Breast epithelium (tissue), 4 donors: ENCODE measurements at places on chromosomes 2 and 18.
A peak's percentile ranks its signal among the peaks of the same experiment; 100 is the strongest.

DNA sequence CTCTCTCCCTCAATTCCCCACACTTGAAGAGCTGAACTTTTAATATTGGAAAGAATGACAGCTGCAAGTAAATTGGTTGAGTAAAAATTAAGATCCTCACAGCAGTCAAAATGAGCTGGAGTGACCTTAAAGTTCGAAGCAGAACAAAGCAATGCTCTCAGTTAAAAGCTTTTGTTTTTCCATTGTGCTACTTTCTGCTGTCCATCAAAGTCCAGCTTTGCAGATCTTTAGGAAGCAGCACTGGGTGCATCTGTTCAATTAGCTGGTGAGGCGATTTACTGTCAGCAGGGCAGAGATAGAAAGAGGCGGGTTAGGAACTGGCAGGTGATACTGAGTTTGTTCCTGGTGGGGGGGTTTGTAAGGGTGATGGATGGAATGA lies 834.8 kb downstream of the CPS1 start:
- H3K4me3 ChIP-seq, result no peak overlapping the region
- no peak overlapping the region for H3K27ac ChIP-seq
- no peaks in the 10 kb centered on the region for H3K4me1 ChIP-seq
- no peaks in the 10 kb centered on the region for H3K36me3 ChIP-seq
- DNase-seq, result no peak
- no peaks in the 10 kb centered on the region for H3K27me3 ChIP-seq

GRCh38 chr2:26340831-26341230 lies 5.1 kb upstream of the SELENOI start:
- H3K27me3 ChIP-seq, result no peaks in the 10 kb centered on the region
- no peak for DNase-seq
- H3K27ac ChIP-seq, result no peak overlapping the region
- no peaks in the 10 kb centered on the region for H3K36me3 ChIP-seq
- H3K4me3 ChIP-seq, result no peak overlapping the region
- peaks cover 6% of the 10 kb centered on the region for H3K4me1 ChIP-seq

DNA sequence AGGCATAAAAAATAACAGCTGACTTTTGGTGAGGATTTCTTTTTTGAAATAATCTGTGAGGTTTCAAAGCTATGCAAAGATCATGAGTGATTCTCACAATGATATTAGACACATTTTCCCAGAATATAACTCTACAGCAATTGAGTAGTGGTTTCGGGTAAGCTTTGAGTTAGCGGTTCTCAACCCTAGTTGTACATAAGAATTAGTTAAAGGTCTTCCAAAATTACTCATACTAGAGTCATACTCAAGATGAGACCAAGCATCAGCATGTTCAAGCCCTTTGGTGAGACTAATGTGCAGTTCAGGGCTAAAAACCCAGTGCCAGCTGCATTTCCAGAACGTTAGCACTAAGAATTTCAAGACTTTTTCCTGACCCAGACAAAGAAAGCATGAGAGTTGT lies 31.1 kb downstream of the DSG4 start:
- no peaks in the 10 kb centered on the region for H3K4me1 ChIP-seq
- no peaks in the 10 kb centered on the region for H3K36me3 ChIP-seq
- H3K27ac ChIP-seq, result no peak overlapping the region
- H3K27me3 ChIP-seq, result no peaks in the 10 kb centered on the region
- no peak overlapping the region for H3K4me3 ChIP-seq

DNA sequence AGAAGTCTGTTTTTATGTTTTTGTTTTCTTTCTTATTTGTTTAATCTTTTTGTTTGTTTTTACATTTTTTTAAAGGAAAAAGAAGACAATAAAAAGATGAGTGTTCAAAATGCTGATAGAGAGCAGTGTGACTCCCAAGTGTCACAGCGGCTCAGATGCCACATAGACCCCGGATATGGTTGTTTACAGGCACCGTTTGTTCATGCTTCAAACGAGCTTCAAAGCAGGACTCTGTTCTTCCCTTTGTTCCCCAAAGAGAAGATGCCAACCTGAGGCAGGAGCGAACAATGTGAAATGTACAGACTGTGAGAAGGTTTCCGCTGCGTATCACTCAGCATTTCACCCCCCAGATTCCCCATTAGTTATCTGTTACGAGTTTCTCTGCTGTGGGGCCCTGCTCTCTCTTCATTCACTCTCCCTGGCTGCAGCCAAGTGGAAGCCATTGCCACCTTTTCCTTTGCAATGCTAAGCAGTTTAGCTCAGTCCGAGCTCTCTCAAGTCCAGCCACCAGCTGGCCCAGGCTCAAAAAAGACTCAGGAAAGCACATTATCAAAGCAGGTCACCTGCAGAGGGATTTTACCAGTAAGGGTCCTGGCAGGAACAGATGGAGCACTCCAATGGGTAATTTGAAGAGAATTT lies 36.4 kb upstream of the PHLPP1 start:
- no peaks in the 10 kb centered on the region for H3K27me3 ChIP-seq
- no peak for DNase-seq
- no peaks in the 10 kb centered on the region for H3K36me3 ChIP-seq
- no peak overlapping the region for H3K4me3 ChIP-seq

GRCh38 chr2:176471949-176472348 lies 202.7 kb downstream of the MTX2 start:
- no peak overlapping the region for H3K4me3 ChIP-seq
- no peaks in the 10 kb centered on the region for H3K4me1 ChIP-seq
- no peak overlapping the region for H3K27ac ChIP-seq
- H3K27me3 ChIP-seq, result no peaks in the 10 kb centered on the region

DNA sequence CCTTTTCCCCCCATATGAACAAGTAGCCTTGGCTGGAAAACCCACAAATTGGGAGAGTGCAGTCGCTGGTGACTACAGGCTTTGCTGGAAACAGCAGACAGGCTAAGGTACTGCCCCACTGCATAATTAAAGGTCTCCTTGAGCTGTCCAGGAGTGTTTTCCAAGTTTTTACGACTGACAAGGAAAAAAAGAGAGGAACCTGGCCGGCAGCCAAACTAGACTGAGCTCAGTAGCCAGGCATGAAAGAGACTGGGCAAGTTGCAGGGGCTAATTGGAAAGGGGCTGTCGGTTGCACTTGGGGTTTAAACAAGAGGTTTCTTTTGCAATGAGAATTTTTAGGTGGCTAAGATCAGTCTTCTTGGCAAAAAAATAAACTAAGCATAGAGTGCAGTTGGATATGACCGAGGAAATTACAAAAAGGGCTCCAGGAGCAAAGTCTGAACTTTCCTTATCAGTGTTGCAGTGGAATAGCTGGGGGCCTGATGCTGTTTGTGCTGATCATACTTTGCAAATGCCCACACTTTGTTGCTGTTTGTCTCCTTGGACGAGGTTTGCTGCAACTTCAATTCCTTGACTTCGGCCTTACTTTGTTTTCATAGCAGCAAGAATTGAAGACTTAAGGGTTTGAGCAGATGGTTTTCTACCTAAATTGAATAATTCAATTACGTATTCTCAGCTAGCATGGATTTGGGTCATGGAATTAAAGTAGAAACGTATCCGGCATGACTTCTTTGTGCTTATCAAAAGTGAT lies 2.1 kb downstream of the GULP1 start:
- no peaks in the 10 kb centered on the region for H3K36me3 ChIP-seq
- H3K4me3 ChIP-seq, result peak overlapping the region; percentile 83
- peak; percentile 66 for DNase-seq
- no peaks in the 10 kb centered on the region for H3K27me3 ChIP-seq

- H3K4me1 ChIP-seq, result no peaks in the 10 kb centered on the region
- H3K27me3 ChIP-seq, result no peaks in the 10 kb centered on the region
- H3K27ac ChIP-seq, result no peak overlapping the region
- DNase-seq, result no peak
- no peaks in the 10 kb centered on the region for H3K36me3 ChIP-seq
- no peak overlapping the region for H3K4me3 ChIP-seq
These were observed 17.9 kb downstream of the MOGAT1 start for GRCh38 chr2:222689322-222689721.

GRCh38 chr2:163774862-163775261 lies 39.1 kb upstream of the FIGN start:
- no peaks in the 10 kb centered on the region for H3K36me3 ChIP-seq
- no peaks in the 10 kb centered on the region for H3K4me1 ChIP-seq
- no peak overlapping the region for H3K27ac ChIP-seq
- no peaks in the 10 kb centered on the region for H3K27me3 ChIP-seq
- no peak overlapping the region for H3K4me3 ChIP-seq

GRCh38 chr2:236073867-236074655 lies 94.1 kb downstream of the GBX2 start:
- DNase-seq, result no peak
- no peaks in the 10 kb centered on the region for H3K27me3 ChIP-seq
- no peaks in the 10 kb centered on the region for H3K36me3 ChIP-seq

GRCh38 chr2:226649201-226649600 lies 150.4 kb downstream of the IRS1 start:
- no peak overlapping the region for H3K4me3 ChIP-seq
- no peaks in the 10 kb centered on the region for H3K36me3 ChIP-seq
- DNase-seq, result no peak
- peaks cover 8% of the 10 kb centered on the region for H3K4me1 ChIP-seq
- no peaks in the 10 kb centered on the region for H3K27me3 ChIP-seq

DNA sequence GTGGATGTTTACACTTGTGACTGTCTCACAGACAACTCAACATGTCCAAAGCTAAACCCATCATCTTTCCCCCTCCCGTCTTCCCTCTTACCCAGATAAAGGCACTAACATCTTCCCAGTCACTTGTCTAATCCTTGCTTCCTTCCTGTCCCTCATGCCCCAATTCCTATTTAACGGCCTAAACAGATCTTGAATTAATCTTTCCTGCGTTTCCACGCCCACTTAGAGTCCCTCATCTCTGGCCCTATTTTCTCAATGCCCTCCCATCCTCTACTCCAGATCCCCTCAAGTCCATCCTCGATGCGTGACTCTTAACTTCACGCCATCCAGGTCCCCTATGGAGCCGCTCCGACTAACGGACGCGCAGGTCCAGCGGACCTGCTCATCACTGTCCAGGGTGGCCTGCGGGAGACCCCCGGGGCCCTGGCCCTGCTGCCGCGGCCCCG lies 682 bp upstream of the SCLY start:
- peak overlapping the region; percentile 89 for H3K27ac ChIP-seq
- H3K27me3 ChIP-seq, result no peaks in the 10 kb centered on the region
- no peaks in the 10 kb centered on the region for H3K4me1 ChIP-seq
- no peaks in the 10 kb centered on the region for H3K36me3 ChIP-seq
- H3K4me3 ChIP-seq, result peak overlapping the region; percentile 90
- no peak for DNase-seq

- no peaks in the 10 kb centered on the region for H3K36me3 ChIP-seq
- H3K27ac ChIP-seq, result no peak overlapping the region
- H3K4me3 ChIP-seq, result no peak overlapping the region
- H3K27me3 ChIP-seq, result no peaks in the 10 kb centered on the region
These were observed 175.3 kb downstream of the RAB3GAP1 start for GRCh38 chr2:135227386-135227785.

GRCh38 chr18:48127606-48128005 lies 197.1 kb upstream of the SMAD2 start:
- DNase-seq, result no peak
- no peaks in the 10 kb centered on the region for H3K36me3 ChIP-seq
- H3K27ac ChIP-seq, result peak overlapping the region; percentile 40

GRCh38 chr2:196955036-196955435 lies 28.5 kb upstream of the PGAP1 start:
- no peaks in the 10 kb centered on the region for H3K36me3 ChIP-seq
- no peaks in the 10 kb centered on the region for H3K27me3 ChIP-seq
- no peaks in the 10 kb centered on the region for H3K4me1 ChIP-seq

GRCh38 chr2:28202719-28203118 lies 189.9 kb upstream of the FOSL2 start:
- no peaks in the 10 kb centered on the region for H3K27me3 ChIP-seq
- no peaks in the 10 kb centered on the region for H3K4me1 ChIP-seq
- no peak overlapping the region for H3K4me3 ChIP-seq
- no peaks in the 10 kb centered on the region for H3K36me3 ChIP-seq
- no peak for DNase-seq

DNA sequence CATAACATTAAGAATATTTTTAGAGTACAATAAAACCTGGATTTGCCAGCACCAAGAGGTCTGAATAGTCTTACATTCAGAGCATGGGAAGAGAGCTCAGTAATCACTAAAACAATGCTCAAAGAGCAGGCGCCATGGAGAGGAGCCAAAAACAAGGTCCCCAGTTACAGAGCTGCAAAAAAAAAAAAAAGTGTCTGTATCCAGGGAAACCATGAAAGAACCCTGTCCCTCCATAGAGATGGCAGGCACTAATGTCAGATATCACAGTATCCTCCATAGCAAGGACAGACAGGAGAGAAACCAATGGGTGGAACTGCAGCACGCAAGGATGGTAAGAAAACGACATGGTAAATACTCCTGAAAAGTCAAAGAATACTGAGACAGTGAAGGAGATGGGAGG lies 19.5 kb downstream of the FBXO15 start:
- H3K27ac ChIP-seq, result no peak overlapping the region
- no peaks in the 10 kb centered on the region for H3K36me3 ChIP-seq
- H3K4me3 ChIP-seq, result no peak overlapping the region
- H3K27me3 ChIP-seq, result no peaks in the 10 kb centered on the region
- no peaks in the 10 kb centered on the region for H3K4me1 ChIP-seq
- DNase-seq, result no peak

DNA sequence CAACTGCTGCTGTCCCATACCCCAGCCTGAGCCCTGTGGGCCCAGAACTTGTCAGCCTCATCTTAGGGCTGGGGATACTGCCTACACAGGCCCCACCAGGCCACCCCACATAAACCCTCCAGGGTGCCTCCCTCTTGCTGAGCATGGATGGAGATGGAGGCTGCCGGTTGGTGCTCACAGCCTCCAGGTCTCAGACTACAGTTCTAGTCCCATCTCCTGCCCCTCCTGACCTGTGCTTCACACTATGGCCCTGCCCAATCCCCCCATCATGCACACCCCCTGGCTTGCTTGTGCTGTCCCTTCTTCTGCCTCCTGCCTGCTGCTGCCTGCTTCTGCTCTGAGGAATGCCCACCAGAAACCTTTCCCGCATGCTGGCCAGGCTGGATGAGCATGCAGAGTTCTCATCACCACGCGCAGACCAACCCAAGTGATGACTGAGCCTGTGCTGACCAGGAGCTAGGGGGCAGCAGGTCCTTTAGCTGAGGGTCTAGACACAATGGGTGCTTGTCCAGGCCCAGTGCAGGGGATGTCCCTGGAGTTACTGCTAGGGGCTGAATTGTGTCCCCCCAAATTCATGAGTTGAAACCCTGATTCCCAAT lies 138.4 kb upstream of the HS6ST1 start:
- no peak overlapping the region for H3K27ac ChIP-seq
- H3K27me3 ChIP-seq, result no peaks in the 10 kb centered on the region
- H3K36me3 ChIP-seq, result no peaks in the 10 kb centered on the region
- DNase-seq, result no peak
- no peak overlapping the region for H3K4me3 ChIP-seq
- no peaks in the 10 kb centered on the region for H3K4me1 ChIP-seq

DNA sequence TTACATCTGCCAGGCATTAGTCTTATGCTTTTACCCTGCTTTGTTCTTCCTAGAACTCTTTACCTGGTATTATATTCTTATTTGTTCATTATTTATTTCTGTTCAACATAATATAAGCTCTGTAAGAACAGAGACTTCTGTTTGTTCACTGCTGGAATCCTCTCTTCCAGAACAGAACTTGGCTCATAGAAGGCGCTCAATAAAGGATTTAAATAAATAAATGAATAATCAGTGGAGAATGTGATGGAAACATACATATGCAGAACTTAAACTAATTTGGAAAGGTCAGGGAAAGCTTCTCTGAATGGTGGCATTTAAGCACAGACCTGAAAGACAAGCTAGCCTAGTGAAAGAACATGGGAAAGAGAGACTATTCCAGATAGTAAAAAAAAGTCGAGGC lies 24.3 kb downstream of the NCKAP1 start:
- no peaks in the 10 kb centered on the region for H3K36me3 ChIP-seq
- no peak for DNase-seq

- no peaks in the 10 kb centered on the region for H3K4me1 ChIP-seq
- H3K4me3 ChIP-seq, result no peak overlapping the region
- no peaks in the 10 kb centered on the region for H3K27me3 ChIP-seq
- H3K36me3 ChIP-seq, result no peaks in the 10 kb centered on the region
- no peak overlapping the region for H3K27ac ChIP-seq
These were observed 128.7 kb upstream of the L3MBTL4 start for GRCh38 chr18:6543330-6543908.
